ENCODE measurements at places on chromosomes 13 and 19.
A peak's percentile ranks its signal among the peaks of the same experiment; 100 is the strongest.

GRCh38 chr13:53537586-53537985 is 509.0 kb downstream of the OLFM4 start:
- DNase-seq = no peak

GRCh38 chr13:76014406-76015318 is 378.5 kb downstream of the LMO7 start:
- DNase-seq = no peak

DNA sequence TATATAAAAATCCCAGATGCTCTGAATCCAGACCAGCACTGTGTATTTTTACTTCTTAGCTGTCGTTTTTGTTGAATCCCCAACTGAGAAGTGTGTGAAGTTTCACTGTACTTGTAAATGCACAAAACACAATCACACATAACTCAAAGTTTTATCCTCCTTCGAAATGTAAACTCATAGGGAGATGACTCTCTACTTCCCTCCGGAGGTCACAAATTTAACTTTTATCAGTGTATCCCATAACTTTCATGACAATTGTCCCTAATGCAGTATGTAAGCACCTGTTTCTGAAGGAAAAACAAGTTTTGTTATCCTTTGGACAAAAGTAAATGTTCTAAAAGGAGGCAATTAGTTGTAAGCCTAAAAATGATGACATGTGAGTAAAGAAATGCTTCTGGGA is 665.0 kb upstream of the SLITRK6 start:
- peak; percentile 14 for DNase-seq

GRCh38 chr13:50891206-50891605 is 18.4 kb upstream of the RNASEH2B start:
- DNase-seq = peak; percentile 69

DNA sequence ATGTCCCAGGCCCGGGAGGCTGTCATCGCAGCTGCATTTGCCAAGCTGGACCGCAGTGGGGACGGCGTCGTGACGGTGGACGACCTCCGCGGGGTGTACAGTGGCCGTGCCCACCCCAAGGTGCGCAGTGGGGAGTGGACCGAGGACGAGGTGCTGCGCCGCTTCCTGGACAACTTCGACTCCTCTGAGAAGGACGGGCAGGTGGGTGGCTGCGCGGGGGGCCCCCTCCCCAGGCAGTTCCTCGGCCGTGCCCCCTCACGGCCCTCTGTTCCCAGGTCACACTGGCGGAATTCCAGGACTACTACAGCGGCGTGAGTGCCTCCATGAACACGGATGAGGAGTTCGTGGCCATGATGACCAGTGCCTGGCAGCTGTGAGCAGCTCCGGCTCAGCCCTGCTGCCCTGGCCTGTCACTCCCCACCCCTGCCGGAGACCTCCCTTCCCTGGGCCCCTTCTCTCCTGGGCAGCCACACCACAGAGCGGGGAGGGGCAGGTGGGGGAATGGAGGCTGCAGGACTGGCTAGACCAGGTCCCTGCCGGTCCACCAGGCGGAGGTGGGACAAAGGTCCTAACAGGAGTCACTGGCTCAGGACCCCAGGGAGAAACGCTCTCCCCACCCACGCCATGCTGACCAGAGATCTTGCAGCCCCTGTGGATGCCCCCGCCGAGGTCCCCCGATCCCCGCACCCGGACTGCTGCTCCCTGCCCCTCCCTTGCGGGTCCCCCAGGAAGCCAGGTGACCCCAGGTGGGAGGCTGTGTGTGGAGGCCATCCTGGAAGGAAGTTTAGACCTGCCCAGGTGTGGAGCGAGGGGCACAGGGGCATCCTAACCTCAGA is 1.1 kb downstream of the CAPS start:
- no peak for DNase-seq

DNA sequence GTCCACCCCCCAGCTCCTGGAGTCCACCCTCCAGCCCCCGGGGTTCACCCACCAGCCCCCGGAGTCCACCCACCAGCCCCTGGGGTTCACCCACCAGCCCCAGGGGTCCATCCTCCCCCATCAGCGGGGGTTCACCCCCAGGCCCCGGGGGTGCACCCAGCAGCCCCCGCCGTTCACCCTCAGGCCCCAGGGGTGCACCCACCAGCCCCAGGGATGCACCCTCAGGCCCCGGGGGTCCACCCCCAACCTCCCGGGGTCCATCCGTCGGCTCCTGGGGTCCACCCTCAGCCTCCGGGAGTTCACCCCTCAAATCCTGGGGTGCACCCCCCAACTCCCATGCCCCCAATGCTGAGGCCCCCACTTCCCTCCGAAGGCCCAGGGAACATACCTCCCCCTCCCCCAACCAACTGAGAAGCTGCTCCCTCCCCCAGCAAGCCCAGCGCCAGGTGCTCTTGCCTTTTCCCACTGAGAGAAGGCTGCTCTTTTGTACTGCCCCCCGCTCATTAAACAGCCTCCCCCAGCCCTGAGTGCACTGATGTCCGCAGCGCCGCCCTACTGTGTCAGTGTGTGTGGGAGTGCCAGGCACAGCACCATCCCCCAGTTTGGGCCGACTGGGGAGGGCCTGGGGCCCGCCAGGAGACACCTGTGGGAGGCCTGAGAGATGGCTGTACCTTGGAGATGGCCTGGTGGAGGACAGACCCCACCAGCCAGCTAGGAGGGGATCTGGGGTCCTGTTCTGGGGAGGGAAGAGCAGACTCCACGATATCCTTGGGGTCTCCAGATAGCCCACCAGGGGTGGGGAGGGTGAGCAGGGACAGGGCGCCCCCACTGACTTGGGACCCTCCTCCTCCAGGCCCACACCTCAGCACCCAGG is 750 bp upstream of the AMH start:
- DNase-seq = no peak

DNA sequence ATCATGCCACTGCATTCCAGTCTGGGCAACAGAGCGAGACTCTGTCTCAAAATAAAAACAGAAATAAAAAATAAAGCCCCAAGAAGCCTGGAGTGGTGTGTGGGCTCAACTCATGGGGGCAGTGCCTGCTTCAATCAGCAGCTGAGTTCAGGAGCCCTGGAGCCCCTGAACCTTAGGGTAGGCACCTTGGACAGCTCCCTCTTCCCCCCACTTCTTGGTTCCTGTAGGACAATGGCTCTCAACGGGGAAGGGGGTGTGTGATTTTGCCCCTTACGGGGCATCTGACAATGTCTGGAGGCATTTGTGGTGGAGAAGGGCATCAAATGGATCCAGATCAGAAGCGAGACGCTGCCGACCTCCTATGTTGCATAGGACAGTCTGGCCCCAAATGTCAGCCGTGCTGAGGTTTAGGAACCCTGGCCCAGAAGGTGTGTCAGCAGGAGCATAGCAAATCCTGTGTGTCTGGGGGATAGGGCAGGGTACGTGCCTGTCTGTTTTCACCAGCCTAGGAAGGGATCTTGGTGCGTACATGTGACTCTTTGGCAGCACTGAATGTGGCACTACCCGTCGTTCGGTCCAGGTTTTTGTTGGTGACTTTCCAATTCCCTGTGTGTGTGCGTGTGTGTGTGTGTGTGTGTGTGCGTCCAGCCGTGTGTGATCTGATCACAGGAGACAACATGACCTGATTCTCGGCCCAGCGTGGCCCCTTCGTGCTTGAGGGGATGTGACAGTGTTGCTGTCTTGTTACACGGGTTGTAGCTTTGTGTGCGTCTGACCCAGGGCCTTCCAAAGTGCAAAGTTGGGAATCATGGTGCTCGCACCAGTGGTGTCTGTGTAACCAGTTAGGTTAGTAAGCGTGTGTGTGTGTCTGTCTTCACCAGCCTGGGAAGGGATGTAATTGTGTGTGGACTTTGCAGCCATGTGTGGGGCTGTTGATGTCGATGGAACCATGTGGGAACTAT is 7.5 kb downstream of the IGLON5 start:
- no peak for DNase-seq

GRCh38 chr13:21100211-21100610 is 38.8 kb upstream of the LATS2 start:
- DNase-seq = no peak

DNA sequence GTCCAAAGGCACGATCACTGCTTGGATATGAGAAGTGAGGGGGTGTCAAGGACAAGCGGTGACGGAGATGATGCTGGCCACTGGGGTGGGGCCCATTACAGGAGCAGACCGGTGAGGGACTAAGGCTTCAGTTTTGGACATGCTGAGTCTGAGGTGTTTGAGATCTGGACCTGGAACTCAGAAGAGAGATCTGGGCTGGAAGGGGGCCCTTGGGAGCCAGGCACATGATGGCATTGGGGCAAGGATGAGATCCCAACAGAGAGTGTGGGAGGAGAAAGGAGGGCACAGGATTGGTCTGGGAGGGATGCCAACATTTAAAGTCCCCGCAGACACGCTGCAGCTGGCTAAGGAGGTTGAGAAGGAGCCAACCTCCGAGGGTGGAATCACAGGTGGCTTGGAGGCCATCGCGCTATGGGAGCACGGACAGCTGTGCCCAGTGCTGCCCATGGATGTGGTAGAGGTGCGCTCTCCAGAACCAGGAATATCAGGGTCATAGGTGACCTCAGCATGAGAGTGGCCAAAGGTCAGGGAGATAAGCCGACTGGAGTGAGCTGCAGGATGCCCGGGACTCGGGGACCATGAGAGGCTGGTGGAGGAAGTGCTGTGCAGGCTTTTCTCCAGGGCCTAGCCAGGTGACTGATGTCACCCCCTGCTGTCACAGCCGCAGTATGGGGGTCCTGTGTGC is 21.8 kb downstream of the DHRS12 start:
- no peak for DNase-seq

- DNase-seq = peak; percentile 68
Measured at GRCh38 chr19:55447421-55448174, 4.5 kb upstream of the SHISA7 start.

DNA sequence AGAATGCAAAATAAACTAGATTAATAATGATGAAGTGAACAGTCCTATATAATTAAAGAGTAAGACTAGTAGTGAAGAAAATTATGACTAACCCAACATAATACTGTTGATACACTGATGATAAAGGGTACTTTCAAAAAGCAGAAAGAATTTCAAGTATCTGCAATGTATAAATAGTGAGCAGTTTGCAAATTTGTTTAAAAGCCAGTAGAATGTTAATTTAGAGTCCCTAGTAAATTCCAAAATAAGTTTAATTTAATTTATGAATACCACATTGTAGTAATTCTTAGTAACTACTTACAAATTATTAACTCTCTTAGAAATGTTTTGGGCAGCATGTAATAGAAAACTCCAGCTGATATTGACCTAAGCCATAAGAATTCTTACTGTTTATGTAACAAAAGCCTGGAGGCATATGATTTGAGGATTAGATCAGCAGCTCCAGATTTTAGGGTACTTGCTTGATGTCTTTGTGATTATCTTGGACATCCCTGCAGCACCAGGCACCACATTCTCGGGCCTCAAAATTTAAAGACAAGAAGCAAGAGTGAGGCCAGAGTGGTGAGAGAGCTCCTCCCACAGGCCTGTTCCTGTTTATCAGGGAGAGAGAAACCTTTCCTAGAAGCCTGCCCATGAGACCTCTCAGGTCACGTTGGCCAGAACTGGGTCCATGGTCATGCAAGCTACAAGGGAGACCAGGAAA is 67.6 kb upstream of the TDRD3 start:
- peak; percentile 62 for DNase-seq

- no peak for DNase-seq
Measured at GRCh38 chr19:21314676-21315075, 14.5 kb downstream of the ZNF708 start.
